ENCODE measurements at places on chromosomes 4 and X. TPM values are rescaled to one million over a fixed set of nuclear protein-coding genes. Genes with fewer than 3 reads are reported as not detected.

GAGE12J gene
- 1.1 TPM for total RNA-seq

SMAD1 gene
- total RNA-seq = 24.1 TPM

TIGD4 gene
- 0.33 TPM for total RNA-seq

SLC6A14 gene
- total RNA-seq = 0.03 TPM

DNA sequence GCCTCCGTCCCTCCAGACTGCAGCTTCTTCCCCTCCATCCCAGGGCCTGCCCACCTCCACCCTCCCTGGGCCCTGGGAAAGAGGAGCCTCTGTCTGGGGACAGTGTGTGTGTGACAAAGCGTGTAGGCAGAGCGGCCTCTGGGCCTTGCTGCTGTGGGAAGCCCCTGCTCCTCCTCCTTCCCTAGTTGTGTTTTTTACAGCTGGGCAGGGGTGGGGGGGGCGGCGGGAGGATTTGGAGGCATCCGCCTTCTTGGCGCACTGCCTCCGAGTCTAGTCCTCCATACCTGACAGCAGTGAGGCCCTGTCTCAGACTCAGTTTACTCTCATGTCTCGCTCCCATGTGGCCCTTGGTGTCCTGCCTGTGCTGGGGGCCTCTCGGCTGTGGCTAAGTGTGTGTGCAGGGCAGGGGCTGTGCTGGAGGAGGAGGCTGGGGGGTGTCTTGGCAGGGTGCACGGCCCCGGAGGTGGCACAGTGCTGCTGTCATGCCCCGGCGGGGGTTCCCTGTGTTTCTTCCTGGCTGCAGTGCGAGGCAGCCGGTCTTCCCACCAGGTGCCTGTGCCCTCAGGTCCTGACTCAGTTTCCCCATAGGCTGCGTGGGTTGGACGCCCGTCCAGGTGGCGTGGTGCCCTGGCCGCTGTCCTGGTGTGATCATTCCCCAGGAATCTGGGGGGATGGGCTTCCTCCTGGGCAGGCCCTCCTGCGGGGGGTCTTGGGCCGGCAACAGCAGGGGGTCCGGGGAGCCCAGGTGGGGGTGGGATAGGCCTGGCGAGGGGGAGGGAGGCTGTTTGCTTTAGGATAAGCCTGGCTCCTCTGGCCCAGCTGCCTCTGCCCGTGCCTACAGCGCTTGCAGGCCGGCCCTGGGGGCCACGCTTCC lies 7.0 kb downstream of the FGFRL1 start:
- H3K27me3 ChIP-seq = no peaks in the 10 kb centered on the region
- no peaks in the 10 kb centered on the region for H3K36me3 ChIP-seq
- no peak overlapping the region for H3K4me3 ChIP-seq

DNA sequence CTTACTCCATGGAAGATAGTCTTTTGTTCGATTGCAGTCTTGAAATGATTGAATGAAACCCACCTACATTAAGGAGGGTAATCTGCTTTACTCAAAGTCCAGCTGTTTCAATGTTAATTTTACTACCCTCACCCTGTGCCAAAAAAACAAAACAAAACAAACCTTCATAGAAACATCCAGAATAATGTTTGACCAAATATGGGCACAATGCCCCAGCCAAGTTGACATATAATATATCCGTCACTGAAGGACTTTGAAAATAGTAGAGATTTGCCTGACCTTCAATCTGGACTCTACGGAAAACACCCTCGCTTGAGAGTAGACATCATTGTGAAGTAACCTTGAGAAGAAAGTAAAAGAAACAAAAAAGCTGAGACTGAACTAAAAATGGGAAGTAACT lies 550.5 kb upstream of the SMIM31 start:
- H3K4me3 ChIP-seq = no peak overlapping the region
- H3K4me1 ChIP-seq = no peaks in the 10 kb centered on the region
- H3K36me3 ChIP-seq = no peaks in the 10 kb centered on the region
- no peaks in the 10 kb centered on the region for H3K27me3 ChIP-seq
- H3K27ac ChIP-seq = no peak overlapping the region

DNA sequence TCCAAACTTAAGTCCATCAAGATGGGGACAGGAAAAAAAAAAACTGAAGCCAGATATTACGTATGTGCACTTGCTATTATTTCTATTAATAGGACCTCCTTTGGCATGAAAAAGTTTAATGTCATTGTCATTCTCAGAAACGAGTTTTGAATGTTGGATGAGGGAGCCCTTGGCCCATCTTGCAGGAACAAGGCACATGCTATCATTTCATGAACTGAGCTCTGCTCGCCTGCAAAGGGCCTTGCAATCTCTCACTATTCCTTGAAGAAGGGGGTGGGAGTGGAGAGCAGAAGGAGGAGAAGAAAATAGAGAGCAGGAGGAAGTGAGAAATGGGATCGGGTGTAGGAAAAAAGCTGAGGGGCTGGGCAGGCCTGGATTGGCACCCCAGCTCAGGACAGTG lies 34.3 kb upstream of the SPATA4 start:
- no peaks in the 10 kb centered on the region for H3K27me3 ChIP-seq
- no peaks in the 10 kb centered on the region for H3K36me3 ChIP-seq
- no peak for DNase-seq
- no peak overlapping the region for H3K27ac ChIP-seq
- H3K4me1 ChIP-seq = no peaks in the 10 kb centered on the region
- H3K4me3 ChIP-seq = no peak overlapping the region

DNA sequence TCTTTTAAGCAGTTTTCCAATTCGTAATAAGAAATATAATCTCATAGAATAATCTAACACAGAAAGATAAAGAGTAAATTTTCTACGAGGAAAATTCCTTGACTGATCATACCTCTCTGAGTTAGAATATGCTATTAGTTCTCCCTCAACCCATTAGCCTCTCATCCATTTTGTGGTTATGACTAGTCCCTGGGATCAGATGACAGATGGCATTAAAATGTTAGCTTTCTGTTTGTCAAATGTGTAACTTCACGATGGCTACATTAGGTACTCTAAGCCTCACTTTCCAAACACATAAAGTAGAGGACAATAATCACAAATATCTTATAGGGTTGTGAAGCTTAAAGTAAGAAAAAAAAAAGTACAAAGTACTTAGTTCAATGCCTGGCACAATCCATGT lies 112.2 kb downstream of the ZAR1 start:
- no peaks in the 10 kb centered on the region for H3K4me1 ChIP-seq
- DNase-seq = no peak

GRCh38 chrX:11664211-11665167 lies 1.2 kb downstream of the ARHGAP6 start:
- DNase-seq = no peak
- H3K36me3 ChIP-seq = no peaks in the 10 kb centered on the region
- no peak overlapping the region for H3K27ac ChIP-seq
- no peaks in the 10 kb centered on the region for H3K4me1 ChIP-seq
- no peaks in the 10 kb centered on the region for H3K27me3 ChIP-seq

- H3K4me3 ChIP-seq = no peak overlapping the region
- peaks cover 12% of the 10 kb centered on the region for H3K4me1 ChIP-seq
- no peaks in the 10 kb centered on the region for H3K27me3 ChIP-seq
- H3K27ac ChIP-seq = no peak overlapping the region
- no peak for DNase-seq
- H3K36me3 ChIP-seq = no peaks in the 10 kb centered on the region
Observed at GRCh38 chr4:73224886-73225285, 33.7 kb downstream of the ANKRD17 start.

Data from Panc1 (cell line).